ENCODE measurements at places on chromosomes 2 and 18.

DNA sequence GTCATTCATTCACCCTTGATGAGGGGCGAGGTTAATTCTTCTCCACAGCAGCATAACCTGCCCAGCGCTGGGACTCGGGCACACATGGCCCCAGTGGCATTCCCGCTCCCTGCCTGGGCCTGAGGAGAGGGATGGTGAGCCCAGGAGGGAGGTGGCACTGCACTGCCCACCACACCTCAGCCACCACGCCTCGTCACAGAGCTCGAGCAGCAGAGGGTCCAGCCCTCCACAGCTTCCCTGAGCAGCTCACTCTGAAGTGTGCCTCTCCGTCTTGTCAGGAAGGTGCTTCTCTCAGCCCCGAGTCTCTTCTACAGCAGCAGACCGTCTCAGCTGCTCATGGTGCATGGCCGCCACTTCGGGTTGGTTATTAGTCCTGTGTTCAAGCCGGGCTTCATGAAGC is 34.9 kb downstream of the COA5 start:
- DNase-seq = no peak

DNA sequence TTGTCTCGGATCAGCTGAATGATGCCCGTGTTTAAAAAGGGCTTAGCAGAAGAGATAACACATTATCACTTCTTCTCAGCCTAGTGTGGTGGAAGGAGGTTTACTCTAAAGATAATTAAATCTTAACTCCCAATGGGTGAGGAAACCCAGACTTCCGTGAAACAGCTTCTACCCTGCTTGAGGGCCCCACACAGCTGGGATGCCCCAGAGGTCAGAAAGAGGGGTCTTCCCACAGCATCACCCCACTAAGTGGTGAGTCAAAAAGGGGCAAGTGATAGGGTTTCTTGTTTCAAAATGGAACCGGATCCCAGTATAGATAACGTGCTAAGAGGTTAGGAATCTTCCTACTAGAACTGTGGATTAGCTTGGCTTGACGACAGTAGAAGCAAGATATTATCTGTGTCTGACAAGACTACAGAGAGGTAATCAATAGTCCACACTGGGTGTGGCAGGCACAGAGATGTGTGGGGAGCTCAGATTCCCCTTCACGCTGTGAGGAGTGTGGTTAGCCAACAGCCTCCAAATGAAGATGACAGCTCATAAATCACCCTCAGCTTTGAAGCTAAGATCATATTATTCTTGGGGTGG is 129.6 kb upstream of the COPS8 start:
- DNase-seq = no peak

DNA sequence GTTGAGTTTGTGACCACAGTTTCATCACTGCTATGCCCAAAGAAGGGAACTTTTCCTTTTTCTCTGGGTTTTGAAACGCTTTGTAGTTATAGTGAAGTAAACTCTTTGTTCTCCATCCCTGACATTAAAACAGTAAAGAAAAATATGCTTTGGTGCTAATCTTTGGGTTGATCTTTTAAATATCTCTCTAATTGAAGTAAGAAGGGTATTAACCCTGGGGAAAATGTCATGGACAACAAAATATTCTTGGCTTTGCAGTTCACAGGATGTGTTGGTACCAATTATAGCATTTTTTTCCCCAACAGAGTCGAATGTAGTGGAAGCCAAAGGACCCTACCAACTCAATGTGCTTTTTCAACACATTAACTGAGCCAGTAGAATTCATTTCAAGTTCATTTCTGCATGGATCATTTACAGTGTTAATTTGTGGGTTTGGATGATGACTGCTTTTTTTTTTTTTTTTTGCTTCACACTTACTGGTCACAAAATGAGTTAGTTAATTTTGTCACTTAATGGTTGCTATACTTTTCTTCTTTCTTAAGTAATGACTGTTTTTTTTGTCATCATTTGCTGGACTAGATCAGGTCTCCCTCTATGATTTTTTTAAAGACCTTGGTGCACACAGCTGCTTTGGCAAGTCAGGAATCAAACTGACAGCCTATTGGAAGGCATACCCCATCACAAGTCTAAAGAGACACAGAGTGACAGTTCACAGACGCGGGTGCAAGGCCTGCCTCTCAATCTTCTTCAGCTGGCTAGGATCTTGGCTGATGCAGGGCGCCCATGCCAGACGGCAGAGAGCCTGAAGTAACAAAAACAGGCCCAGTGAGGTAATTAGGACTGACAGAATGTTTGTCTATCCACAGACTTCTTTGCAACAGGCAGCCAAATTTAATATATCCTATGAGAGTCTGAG is 98.8 kb upstream of the MMADHC start:
- DNase-seq = no peak

DNA sequence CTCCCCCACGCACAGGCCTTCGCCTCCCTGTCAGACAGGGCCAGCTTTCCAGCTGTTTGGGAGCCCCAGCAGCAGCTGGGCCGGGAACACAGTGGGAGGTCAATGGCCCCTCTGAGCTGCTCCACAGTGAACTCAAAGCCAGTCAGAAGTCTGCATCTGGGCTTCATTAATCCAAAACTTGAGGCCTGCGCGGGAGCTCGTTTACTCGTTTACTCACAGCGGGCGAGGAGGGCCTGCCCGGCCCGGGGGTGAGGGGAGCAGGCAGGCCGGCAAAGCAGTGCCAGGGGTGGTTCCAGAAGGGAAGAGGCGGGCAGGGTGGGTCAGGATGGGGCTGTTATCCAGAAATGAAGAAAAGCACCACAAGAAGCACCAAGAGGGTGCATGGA is 36.8 kb upstream of the SEMA4C start:
- DNase-seq = no peak

DNA sequence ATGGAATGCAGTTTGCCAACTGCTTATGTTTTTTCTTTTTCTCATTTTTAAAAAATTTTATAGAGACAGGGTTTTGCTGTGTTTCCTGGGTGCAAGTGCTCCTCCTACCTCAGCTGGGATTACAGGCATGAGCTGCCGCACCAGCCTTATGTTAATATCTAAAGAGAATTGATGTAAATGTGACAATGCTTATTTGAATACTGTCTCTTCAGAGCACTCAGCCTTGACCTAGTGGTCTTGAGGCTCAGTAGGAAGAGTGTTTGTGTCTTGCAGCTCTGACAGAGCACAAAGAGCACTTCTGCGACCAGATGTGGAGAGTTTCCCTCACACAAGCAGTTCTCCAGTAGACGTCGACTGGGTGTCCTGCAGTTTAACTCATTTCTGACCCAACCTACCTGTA is 55.3 kb downstream of the ARHGEF4 start:
- DNase-seq = no peak

- DNase-seq = peak; percentile 33
Measured at GRCh38 chr2:54899576-54900200, 150.6 kb downstream of the RTN4 start.

DNA sequence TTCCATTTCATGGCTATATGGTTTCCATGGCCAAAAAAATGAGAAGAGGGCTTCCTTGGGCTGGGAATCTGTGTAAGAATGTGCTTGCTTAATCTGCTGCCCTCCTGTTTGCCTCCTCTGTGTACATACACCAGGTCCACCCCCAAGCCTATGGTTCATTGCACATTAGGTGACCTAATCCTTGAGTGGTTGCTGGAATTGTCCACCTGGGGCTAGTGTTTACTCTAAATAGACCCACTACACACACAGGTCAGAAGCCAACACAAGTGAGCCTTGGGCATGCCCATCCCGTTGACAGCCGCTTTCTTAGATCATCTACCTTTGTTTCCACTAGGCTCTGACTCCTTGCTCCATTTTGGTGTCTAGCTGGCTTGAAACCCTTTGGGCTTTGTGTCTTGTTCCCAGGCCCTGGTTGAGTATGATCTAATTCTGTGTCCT is 59.2 kb upstream of the ATL2 start:
- no peak for DNase-seq

DNA sequence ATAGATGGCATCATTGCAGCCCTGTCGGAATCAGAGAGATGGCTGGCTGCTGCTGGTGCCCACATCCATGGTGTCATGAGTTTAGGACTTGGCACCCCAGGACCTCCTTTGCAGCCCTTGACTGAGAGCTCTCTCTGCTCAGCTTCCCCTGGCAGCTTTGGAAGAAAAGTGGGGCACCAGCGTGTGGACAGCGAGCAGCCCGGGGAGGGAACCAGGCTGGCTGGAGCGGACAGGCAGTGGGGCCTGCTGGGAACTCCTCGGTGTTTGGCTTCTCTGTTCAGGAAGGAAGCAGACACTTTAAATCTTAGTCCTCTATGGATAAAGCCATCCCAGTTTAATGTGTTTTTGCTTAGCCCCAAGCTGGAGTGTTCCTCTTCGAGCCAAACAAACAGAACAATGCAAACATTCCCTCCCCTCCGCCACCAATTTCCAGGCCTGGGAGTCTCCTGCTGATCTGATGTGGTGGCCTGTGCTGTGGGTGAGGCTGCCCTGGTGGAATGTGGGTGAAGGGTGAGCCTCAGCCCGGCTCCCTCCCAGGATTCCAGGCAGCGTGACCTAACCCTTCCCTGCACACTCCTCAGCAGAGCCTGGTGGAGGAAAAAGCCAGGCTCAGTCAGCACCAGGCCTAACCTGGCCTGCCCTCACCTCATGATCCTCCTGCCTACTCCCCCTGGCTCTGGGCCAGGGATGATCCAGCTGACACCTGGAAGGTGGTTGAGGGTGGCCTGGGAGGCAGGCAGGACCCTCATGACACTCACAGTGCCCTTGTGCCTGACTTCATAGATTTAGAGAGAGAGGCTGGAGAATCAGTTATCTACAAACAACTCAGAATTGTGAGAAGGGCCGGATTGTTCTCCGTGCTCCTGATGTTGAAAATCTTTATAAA is 21.6 kb upstream of the ITGB6 start:
- no peak for DNase-seq

- DNase-seq = no peak
Measured at GRCh38 chr2:222943820-222944219, 83.0 kb downstream of the ACSL3 start.

DNA sequence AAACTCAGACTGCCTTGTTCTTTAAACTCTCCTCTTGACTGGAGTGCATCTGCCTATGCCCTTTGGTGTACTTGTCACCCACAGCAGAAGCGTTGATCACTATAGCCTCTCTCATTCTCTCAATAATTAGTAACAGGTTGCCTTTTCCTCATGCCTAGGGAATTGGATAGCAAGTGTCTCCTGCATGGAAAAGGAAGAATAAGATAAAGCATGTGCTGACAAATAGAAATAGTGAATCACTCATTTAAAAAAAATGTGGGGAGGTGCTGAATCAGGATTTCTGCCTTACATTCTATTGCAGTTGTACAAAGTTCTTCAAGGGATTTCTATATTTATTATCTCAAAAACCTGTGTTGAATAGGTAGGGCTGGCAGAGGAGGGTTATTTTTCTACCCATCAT is 323.0 kb downstream of the TXNL1 start:
- no peak for DNase-seq

DNA sequence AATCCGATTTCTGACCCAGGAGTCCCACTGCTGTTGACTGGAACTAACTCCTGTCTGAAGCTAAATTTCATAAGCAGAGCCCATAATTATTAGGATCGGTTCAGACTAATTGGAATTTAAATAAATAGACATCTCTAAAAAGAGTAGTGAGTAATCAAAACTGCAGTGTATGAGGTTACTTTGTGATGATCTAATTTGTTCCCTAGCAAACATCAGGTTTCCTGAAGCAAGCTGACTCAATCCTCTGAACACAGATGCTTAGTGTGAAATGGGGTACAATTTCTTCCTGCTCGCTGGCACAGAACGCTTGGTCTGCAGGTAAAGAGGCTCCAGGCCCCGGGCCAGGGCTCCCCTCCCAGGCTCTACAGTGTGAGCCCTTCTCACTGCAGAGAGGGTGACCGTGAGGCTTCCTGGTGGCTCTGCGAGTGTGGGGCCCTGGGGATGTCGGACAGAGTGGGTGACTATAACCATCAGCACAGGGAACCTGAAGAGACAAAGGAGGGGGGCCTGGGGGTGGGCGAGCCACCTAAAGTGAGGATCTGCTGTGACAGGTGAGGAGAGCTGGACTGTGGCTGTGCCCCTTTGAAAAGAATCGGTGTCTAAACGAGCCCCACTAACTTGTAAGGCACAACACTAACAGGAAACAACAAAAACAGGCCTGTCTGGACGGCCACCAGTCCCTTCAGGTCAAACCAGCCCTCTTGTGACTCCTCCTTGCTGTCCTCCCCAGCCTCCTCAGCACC is 20.2 kb downstream of the CHST10 start:
- DNase-seq = no peak

GRCh38 chr18:32760391-32760790 is 12.4 kb downstream of the KLHL14 start:
- no peak for DNase-seq

DNA sequence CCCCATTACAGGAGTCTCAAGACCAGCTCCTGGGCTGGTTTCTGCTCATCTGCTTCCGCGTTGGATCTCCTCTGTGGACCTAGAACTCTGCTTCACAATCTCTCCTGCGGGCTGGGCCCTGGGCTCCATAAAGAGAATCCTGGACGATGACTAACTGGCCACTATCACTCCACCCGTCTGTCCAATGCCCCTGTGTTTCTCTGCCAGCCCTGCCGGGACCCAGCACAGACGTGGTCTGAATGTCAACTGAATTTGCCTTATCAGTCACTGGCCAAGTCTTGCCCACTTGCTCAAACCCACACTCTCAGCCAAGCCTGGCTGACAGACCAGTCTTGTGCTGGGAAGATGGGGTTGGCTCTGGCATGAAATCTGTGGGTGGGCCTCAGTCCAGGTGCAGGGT is 17.4 kb downstream of the KIF3C start:
- DNase-seq = no peak

Measured in CD4-positive, alpha-beta T cell treated with Interleukin-10 for 1 hour (primary cell).